ENCODE measurements at places on chromosomes 13 and 19. TPM values are rescaled to one million over a fixed set of nuclear protein-coding genes. Genes with fewer than 3 reads are reported as not detected.

DNA sequence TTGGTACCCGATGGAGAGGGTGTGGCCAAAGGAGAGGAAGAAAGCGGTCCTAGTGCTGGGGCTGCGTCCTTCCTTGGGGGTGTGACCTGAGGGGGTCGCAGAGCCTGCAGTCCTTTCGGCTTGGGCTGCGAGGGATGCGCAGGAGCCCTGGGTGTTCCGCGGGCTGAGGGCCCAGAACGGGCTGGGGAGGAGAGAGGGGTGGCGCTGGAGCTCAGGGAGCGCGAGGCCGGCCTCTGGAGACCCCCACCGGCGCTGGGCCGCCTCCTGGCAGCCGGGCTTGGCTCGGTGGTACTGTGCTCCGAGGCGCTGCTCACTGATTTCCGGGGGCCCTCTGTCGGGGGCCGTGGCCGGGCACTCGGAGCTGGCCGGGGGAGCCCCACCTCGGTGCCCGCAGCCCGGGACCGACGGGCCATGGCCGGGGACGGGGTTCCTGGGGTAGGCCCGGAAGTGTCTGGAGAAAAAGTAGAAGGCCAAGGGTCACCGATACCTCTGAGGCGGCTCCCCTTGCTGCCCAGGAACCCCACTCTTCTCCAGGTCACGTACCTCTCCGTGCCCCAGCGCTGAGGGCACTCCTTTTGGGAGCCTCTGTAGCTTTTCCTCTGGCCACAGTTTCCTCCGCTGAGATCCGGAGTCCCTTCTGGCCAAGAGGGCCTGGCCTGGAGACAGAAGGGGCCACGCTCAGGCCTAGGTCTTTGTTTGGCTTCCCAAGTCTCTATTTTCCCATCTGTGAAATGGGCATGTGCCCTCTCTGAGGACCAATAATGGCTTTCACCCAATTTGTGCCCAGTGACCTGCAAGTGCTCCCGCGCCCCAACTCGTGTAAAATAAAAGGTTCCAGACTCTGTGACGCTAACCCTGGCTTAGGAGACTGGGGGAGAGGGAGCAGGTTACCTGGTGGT, 1.6 kb downstream of the PRR36 start:
- DNase-seq, result no peak

The RASGRP4 gene
- 0.54 TPM for polyA plus RNA-seq

DNA sequence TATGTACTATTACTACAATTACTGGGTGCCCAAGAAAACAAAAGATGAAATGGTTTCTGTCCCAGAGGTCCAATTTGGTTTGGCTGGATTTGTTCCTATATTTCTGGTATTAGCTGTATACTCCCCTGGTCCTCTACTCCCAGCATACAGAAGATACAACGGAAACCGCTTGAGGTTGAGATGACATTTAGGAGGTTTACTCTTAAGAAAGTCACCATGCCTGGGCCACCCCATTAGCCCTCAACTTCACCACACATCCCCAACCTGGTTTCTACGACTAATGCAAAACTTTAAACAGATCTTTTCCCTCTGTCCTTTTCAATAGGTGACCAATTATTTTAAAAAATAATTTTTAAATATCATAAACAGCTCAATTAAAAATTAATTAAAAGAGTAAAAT, 46.0 kb upstream of the EEF1AKMT1 start:
- DNase-seq, result no peak

- no peak for DNase-seq
Observed at GRCh38 chr13:110565296-110565695, 3.8 kb upstream of the RAB20 start.

- peak; percentile 68 for DNase-seq
Observed at GRCh38 chr19:48194041-48194843, 23.8 kb downstream of the ZSWIM9 start.

The DACH1 gene
- polyA plus RNA-seq, result not detected

DNA sequence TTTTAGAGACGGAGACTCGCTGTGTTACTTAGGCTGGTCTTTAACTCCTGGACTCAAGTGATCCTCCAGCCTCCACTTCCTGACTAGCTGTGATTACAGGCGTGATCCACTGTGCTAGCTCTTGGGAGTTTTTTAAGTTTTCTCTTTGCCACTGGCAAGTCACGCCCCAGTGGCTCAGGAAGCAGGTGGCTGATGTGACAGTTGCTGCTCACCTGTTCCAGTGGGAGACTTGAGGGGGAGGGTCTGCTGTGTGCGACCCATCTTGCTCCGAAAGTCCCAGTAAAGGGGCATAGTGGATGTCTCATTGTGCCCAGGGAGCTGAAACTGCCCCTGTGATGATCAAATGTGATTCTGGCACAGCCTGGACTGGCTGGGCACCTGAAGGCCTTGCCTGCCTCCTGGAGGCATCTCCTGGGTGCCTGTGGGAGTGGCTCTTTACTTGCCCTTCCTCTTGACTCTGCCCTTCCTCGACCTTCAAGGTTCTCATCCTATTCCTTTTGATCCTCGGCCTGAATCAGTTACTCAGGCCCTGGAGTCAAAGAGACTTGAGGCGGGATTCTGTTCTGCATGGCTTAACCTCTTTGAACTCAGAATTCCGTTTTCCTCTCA, 7.8 kb downstream of the SMARCA4 start:
- no peak for DNase-seq

DNA sequence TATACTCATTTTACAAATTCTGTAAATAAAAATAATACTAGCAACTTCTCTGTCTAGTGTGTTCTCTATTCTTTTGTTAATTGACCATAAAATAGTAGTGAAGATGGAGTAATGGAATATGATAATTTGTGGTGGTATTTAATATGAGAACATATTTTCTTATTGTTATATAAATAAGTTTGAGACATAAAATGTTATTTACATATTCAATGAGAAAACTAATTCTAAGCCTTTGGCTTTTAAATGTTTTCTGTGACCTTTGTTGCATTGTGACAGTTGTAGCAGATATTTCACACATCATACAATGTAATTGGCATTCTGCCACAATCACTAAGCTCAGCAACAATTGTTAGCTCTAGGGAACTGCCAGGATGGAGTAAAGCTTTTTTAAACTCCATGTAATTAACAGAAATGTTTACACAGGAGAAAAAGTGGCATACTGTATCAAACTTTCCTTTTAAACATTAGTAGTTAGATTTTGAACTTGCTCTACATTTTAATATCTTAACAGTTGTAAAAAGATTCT, 562.1 kb upstream of the PCDH9 start:
- DNase-seq, result no peak

The KLHL1 gene
- polyA plus RNA-seq, result not detected

GRCh38 chr19:10760273-10760944, 42.5 kb downstream of the DNM2 start:
- DNase-seq, result no peak

GRCh38 chr13:113997845-113998751, 24.2 kb upstream of the C13orf46 start:
- peak; percentile 90 for DNase-seq

The TMEM190 gene
- polyA plus RNA-seq, result not detected

GRCh38 chr13:99119656-99120055, 81.0 kb upstream of the UBAC2 start:
- DNase-seq, result no peak

GRCh38 chr13:48775285-48775684, 121.6 kb downstream of the CYSLTR2 start:
- no peak for DNase-seq

DNA sequence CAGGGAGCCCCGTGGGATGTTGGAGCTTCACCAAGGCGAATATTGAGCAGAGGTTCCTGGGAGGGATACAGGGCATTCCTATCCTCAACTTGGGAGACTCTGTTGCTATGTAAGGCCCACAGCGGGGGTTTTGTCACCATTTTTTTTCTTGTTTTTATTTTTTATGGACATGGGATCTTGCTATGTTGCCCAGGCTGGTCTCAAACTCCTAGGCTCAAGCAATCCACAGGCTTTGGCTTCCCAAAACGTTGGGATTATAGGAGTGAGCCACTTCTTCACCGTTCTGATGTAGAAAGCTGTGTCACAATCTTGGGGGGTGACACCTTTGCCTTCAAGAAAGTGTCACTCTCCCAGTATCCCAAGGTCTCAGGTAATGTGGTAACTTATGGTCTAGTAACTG, 2.6 kb downstream of the DLL3 start:
- no peak for DNase-seq

The CYP4F8 gene
- not detected for polyA plus RNA-seq

The PGLYRP2 gene
- polyA plus RNA-seq, result not detected

The ZNF808 gene
- polyA plus RNA-seq, result 2.8 TPM

DNA sequence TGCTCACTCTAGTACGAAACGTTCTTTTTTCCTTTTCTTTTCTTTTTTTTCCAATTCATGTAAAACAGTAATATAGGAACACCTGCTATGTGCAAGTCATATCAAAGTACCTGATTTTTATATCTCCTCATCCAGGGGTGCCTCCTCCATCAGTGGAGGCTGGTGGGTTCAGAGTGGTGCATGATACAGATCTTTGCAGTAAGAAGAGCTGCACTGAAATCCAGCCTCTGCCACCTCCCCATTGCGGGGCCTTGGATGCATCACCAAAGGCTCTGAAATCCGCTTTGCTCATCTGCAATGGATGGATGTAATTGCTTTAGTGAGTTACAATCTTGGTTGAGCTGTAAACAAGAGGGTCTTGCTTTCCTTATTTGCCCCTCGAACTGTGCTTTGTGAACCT, 38.3 kb downstream of the GPR12 start:
- no peak for DNase-seq

- no peak for DNase-seq
Observed at GRCh38 chr19:3821156-3821555, 35.0 kb upstream of the MATK start.

DNA sequence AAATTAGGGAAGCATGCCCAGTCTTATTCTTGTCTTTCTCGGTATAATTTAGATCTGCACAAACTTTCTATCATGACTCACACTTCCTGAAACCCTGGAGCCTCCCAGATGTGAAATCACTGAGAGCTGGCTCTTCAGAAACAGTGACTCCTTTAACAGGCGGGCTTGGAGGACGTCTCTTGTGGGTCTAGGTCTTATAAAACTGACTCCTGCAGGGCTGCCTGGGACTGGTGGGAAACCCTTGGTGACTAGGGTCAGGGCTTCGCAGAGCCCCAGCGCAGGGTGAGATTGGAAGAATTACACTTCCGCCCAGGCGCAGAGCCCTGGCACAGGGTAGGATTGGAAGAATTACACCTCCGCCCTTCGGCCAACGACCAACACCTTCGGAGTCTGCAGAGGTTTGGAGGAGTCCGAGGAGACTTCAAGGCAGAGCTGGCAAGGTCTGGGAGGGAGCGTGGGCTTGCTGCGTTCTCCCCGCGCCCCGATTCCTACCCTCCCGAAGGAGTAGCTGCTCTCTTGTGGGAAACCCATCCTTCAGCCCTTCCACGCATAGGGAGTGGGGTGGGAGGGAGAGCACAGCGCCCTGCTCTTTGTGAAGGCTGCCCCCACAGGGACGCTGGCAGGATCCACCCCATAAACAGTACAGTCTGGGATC, 43.4 kb upstream of the MAP3K10 start:
- DNase-seq, result no peak
